Common myeloid progenitor, CD34-positive (primary cell): ENCODE measurements at places on chromosomes 2 and 18.

- H3K4me3 ChIP-seq, result peak overlapping the region; percentile 76
- DNase-seq, result no peak
- H3K27ac ChIP-seq, result peak overlapping the region; percentile 99
These were observed 593 bp upstream of the ACTR2 start for GRCh38 chr2:65227020-65227455.

GRCh38 chr18:26335156-26335555, 108.9 kb downstream of the TAF4B start:
- no peak overlapping the region for H3K4me3 ChIP-seq
- DNase-seq, result no peak
- H3K4me1 ChIP-seq, result no peaks in the 10 kb centered on the region
- no peak overlapping the region for H3K27ac ChIP-seq

GRCh38 chr2:230575642-230576324, 136.9 kb upstream of the CAB39 start:
- no peaks in the 10 kb centered on the region for H3K36me3 ChIP-seq
- DNase-seq, result no peak
- H3K4me3 ChIP-seq, result no peak overlapping the region
- H3K27ac ChIP-seq, result no peak overlapping the region
- H3K4me1 ChIP-seq, result peaks cover 4% of the 10 kb centered on the region
- no peaks in the 10 kb centered on the region for H3K27me3 ChIP-seq

DNA sequence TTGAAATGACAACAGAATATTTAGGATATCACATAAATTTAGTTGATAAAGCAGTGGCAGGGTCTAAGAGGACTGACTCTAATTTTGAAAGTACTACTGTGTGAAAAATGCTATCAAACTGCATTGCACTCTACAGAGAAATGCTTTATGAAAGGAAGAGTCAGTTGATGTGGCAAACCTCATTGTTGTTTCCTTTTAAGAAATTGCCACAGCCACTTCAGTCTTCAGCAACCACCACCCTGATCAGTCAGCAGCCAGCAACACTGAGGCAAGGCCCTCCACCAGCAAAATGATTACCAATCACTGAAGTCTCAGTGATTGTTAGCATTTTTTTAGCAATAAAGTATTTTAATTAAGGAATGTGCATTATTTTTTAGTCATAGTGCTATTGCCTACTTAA, 488.7 kb upstream of the SLC39A10 start:
- no peak overlapping the region for H3K4me3 ChIP-seq
- H3K4me1 ChIP-seq, result no peaks in the 10 kb centered on the region
- no peaks in the 10 kb centered on the region for H3K36me3 ChIP-seq
- no peaks in the 10 kb centered on the region for H3K27me3 ChIP-seq

- H3K4me3 ChIP-seq, result no peak overlapping the region
- H3K27ac ChIP-seq, result no peak overlapping the region
- H3K27me3 ChIP-seq, result no peaks in the 10 kb centered on the region
- H3K4me1 ChIP-seq, result peaks cover 28% of the 10 kb centered on the region
- no peak for DNase-seq
- no peaks in the 10 kb centered on the region for H3K36me3 ChIP-seq
These were observed 41.9 kb downstream of the CPO start for GRCh38 chr2:206981086-206981674.

DNA sequence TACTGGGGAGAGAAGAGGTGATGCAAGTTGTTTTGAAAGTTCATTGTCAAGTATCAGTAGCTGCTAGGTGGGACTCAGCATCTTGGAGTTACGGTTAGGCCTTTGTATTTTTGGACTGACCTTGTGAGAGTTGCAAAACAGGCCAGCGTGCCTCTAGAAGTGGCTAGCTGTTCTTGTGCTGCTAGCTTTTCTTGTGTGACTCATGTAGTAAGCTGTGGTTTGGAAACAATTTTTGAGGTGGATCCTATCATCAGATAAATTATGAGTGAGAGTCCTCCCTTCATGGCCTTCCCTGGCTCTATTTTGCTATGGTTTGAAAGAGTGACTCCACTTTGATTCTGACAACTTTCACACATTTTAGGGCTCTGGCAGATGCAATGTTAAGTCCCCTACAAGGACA, 409.2 kb upstream of the HS6ST1 start:
- H3K27ac ChIP-seq, result no peak overlapping the region
- no peaks in the 10 kb centered on the region for H3K36me3 ChIP-seq
- H3K4me1 ChIP-seq, result no peaks in the 10 kb centered on the region
- no peaks in the 10 kb centered on the region for H3K27me3 ChIP-seq
- peak; percentile 72 for DNase-seq

DNA sequence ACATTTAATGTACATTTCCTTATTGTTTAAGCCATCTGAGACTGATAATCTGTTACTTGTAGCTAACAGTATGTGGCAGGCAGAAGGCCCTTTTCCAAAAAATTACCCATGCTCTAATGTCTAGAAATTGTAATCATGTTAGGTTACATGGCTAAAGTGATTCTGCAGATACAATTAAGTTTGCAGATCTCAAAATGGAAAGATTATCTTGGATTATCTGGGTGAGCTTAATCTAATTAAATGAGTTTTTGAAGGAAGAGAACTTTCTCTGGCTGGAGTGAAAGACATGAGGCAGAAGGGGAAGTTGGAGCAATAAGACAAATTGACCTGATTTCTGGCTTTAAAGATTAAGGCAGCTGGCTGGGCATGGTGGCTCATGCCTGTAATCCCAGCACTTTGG, 76.3 kb downstream of the MBD2 start:
- no peak overlapping the region for H3K27ac ChIP-seq
- H3K27me3 ChIP-seq, result no peaks in the 10 kb centered on the region

- no peak overlapping the region for H3K27ac ChIP-seq
- H3K36me3 ChIP-seq, result no peaks in the 10 kb centered on the region
- H3K4me3 ChIP-seq, result no peak overlapping the region
- no peaks in the 10 kb centered on the region for H3K4me1 ChIP-seq
- no peak for DNase-seq
These were observed 23.6 kb downstream of the FAM171B start for GRCh38 chr2:186717320-186718007.

DNA sequence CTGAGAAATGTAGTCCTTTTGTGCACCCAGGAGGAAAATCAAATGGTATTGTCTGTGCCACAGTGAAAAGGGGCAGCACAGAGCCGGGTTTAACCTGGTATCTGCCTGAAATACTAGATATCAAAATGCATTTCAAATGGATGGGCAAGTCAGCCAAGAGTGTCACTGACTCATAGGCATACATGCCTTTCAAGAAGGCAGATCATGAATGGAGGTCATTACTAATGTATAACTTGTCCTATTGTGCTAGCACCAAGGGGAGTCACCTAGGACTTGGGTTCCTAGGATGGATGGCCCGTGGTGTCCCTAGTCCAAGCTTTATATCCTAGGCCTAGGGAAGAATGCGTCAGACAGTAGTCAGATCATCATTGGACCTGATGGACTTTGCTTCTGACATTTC, 49.9 kb downstream of the TCF7L1 start:
- no peaks in the 10 kb centered on the region for H3K27me3 ChIP-seq
- no peaks in the 10 kb centered on the region for H3K36me3 ChIP-seq
- H3K27ac ChIP-seq, result no peak overlapping the region
- no peak for DNase-seq
- H3K4me1 ChIP-seq, result peaks cover 2% of the 10 kb centered on the region
- H3K4me3 ChIP-seq, result no peak overlapping the region

- DNase-seq, result no peak
- H3K36me3 ChIP-seq, result no peaks in the 10 kb centered on the region
- H3K4me3 ChIP-seq, result no peak overlapping the region
- peaks cover 2% of the 10 kb centered on the region for H3K27me3 ChIP-seq
- H3K27ac ChIP-seq, result no peak overlapping the region
- H3K4me1 ChIP-seq, result no peaks in the 10 kb centered on the region
These were observed 5.2 kb upstream of the PRLH start for GRCh38 chr2:237561221-237561620.

GRCh38 chr2:73408198-73408597, 22.6 kb downstream of the ALMS1 start:
- no peaks in the 10 kb centered on the region for H3K4me1 ChIP-seq
- H3K4me3 ChIP-seq, result no peak overlapping the region
- H3K27me3 ChIP-seq, result no peaks in the 10 kb centered on the region
- no peak overlapping the region for H3K27ac ChIP-seq

- no peak for DNase-seq
- peaks cover 40% of the 10 kb centered on the region for H3K36me3 ChIP-seq
- H3K27me3 ChIP-seq, result no peaks in the 10 kb centered on the region
- no peak overlapping the region for H3K27ac ChIP-seq
- peaks cover 88% of the 10 kb centered on the region for H3K4me1 ChIP-seq
These were observed 21.1 kb downstream of the MBP start for GRCh38 chr18:77111449-77111848.

- H3K27me3 ChIP-seq, result no peaks in the 10 kb centered on the region
- H3K4me3 ChIP-seq, result no peak overlapping the region
- no peaks in the 10 kb centered on the region for H3K4me1 ChIP-seq
- no peaks in the 10 kb centered on the region for H3K36me3 ChIP-seq
- DNase-seq, result no peak
These were observed 1378.4 kb upstream of the PIK3C3 start for GRCh38 chr18:40576507-40577115.

GRCh38 chr2:68193787-68194372, 36.2 kb downstream of the PNO1 start:
- H3K4me3 ChIP-seq, result no peak overlapping the region
- H3K36me3 ChIP-seq, result no peaks in the 10 kb centered on the region
- peaks cover 15% of the 10 kb centered on the region for H3K4me1 ChIP-seq
- H3K27me3 ChIP-seq, result no peaks in the 10 kb centered on the region

- H3K4me3 ChIP-seq, result no peak overlapping the region
- no peak overlapping the region for H3K27ac ChIP-seq
- H3K36me3 ChIP-seq, result no peaks in the 10 kb centered on the region
- no peaks in the 10 kb centered on the region for H3K4me1 ChIP-seq
These were observed 168.7 kb upstream of the AGAP1 start for GRCh38 chr2:235325151-235325550.

GRCh38 chr2:238091436-238092060, 8.6 kb upstream of the ESPNL start:
- H3K36me3 ChIP-seq, result peaks cover 33% of the 10 kb centered on the region
- DNase-seq, result no peak
- no peaks in the 10 kb centered on the region for H3K4me1 ChIP-seq
- H3K27me3 ChIP-seq, result no peaks in the 10 kb centered on the region
- no peak overlapping the region for H3K27ac ChIP-seq
- H3K4me3 ChIP-seq, result no peak overlapping the region

- H3K36me3 ChIP-seq, result no peaks in the 10 kb centered on the region
- no peak overlapping the region for H3K27ac ChIP-seq
- H3K27me3 ChIP-seq, result no peaks in the 10 kb centered on the region
- H3K4me3 ChIP-seq, result no peak overlapping the region
- H3K4me1 ChIP-seq, result no peaks in the 10 kb centered on the region
These were observed 592.7 kb upstream of the VRK2 start for GRCh38 chr2:57453945-57454344.

DNA sequence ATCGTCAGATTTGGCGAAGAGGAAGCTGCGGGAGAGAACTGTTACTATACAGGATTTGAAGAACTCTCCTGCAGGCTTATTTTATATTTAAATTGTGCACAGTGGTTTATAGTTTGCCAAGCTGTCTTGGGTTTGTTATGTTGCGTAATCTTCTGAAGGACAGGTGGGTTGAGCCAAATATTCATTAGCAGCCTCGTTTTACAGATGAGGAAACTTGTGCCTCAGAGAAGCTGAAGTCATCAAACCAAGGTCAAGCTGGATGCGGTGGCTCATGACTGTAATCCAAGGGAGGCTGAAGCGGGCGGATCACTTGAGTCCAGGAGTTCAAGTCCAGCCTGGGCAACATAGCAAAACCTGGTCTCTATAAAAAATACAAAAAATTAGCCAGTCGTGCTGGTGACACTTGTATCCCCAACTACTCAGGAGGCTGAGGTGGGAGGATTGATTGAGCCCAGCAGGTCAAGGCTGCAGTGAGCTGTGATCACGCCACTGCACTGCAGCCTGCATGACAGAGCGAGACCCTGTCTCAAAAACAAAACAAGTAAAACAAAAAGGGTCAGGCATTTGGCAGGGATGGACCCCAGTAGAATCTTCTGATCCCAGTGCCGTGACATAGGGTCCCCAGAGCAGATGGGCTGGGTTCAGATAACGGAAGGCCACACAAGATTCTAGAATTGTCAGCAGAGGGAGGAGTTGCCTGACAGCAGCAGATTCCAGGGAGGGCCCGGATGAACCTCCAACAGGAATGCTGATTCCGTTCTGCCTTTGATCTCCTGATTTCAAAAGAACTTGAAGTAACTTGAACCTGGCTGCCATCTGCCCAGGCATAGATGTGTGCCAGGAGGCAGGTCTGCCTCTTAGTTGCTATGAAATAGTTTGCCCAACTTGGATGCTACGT, 50.6 kb downstream of the SH3BP4 start:
- no peak overlapping the region for H3K27ac ChIP-seq
- peaks cover 18% of the 10 kb centered on the region for H3K4me1 ChIP-seq
- H3K36me3 ChIP-seq, result peaks cover 4% of the 10 kb centered on the region
- no peak for DNase-seq
- no peak overlapping the region for H3K4me3 ChIP-seq

DNA sequence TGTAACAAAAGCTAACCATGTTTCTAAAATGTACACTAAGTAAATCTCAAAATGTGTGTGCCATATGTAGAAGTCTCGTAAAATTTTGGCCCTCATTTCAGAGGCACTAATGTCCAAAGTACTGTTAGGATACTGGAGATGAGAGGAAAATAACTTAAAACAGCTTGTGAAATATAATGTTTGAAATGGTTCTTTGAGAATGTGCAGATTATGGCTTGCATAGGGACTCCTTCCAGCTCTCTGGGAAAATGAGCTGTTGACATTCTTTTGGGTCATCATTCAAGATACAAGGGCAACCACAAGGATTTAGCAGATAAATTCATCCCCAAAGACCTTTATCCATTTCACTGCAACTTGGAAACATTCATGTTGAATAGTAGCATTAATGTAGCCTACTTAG, 38.1 kb upstream of the OTX1 start:
- H3K4me3 ChIP-seq, result no peak overlapping the region
- H3K36me3 ChIP-seq, result peaks cover 19% of the 10 kb centered on the region
- H3K27me3 ChIP-seq, result no peaks in the 10 kb centered on the region

DNA sequence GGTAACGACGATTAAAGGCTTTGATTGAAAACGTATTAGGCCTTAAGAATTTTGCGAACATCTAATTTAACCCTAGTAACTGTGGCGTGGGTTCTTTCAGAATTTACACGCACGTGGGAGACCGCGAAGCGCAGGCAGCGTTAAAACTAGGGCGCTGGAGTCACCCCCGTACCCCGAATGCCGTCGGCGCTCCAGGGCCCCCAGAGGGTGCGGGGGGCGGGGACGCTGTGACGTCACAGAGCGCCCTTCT, 673 bp upstream of the SMCHD1 start:
- H3K27me3 ChIP-seq, result no peaks in the 10 kb centered on the region
- H3K4me1 ChIP-seq, result peaks cover 43% of the 10 kb centered on the region
- H3K4me3 ChIP-seq, result peak overlapping the region; percentile 89
- no peaks in the 10 kb centered on the region for H3K36me3 ChIP-seq

GRCh38 chr18:21826641-21827302, 86.2 kb downstream of the MIB1 start:
- no peak for DNase-seq
- no peaks in the 10 kb centered on the region for H3K4me1 ChIP-seq
- H3K27ac ChIP-seq, result no peak overlapping the region
